ENCODE measurements at places on chromosomes 4 and X.

- DNase-seq: no peak
These were observed 74.3 kb upstream of the TNIP3 start for GRCh38 chr4:121238461-121238860.

DNA sequence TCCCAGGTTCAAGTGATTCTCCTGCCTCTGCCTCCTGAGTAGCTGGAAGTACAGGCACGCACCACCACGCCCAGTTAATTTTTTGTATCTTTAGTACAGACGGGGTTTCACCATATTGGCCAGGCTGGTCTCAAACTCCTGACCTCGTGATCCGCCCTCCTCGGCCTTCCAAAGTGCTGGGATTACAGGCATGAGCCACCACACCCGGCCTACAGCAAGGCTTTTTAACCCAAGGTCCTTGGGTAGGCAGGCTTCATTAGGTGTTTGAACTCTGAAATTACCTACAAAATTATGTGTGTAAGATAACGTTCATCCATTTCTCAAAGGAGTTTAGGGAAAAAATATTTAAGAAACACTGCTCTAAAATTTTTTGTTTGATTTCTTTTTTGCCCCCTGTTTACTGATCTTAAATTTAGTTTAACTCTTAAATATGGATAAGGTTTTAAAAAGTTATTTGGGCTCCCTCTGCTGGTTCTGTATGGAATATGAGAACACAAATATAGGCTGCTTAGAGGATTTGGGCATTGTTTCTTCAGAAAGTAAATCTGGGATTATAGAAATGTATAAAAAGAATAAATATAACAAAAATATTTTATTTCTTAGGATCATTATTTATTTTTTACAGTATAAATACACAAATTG, 92.8 kb downstream of the CBR4 start:
- DNase-seq: no peak

GRCh38 chr4:40954088-40954668, 204.4 kb downstream of the NSUN7 start:
- DNase-seq: no peak

- no peak for DNase-seq
These were observed 3.3 kb downstream of the IL13RA1 start for GRCh38 chrX:118730500-118731247.

All from stimulated activated CD4-positive, alpha-beta T cell treated with anti-CD3 and anti-CD28 coated beads, Interleukin-12 subunit alpha, Interleukin-12 subunit beta, amount 100 ng/mL, for 4 hours (primary cell).